ENCODE measurements at places on chromosomes 6 and 20.
A peak's percentile ranks its signal among the peaks of the same experiment; 100 is the strongest.

- no peak for DNase-seq
Observed at GRCh38 chr6:117440706-117441525, 15.2 kb upstream of the ROS1 start.

DNA sequence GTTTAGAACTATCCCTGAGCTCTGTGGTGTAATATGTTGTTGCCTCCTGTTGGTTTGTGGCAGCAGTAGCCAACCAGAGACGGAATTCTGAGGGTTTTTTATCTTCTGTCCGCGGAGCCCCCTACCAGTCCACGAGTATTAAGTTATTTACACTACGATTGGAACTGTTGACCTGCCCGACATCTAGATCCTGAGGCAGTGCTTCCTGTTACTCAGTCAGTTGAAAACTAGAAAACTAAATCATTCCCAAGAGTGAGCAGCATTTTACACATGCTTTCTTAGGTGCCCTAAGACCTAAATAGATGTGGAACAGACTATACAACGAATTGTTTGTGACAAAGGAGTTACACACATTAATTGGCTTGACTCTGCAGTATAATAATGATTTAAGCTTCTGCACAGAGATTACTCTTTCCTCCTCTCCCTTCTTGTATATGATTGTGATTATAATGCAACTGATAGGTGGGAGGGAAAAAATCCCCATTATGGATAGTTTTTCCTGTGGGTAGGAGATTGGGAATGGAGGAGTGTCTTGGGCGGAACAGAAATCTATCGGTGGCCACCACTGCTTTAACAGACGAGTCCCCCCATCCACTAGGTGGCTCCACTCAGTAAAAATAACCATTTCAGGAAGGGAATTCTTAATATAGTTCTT lies 1.7 kb downstream of the LOC128125822 start:
- no peak for DNase-seq

DNA sequence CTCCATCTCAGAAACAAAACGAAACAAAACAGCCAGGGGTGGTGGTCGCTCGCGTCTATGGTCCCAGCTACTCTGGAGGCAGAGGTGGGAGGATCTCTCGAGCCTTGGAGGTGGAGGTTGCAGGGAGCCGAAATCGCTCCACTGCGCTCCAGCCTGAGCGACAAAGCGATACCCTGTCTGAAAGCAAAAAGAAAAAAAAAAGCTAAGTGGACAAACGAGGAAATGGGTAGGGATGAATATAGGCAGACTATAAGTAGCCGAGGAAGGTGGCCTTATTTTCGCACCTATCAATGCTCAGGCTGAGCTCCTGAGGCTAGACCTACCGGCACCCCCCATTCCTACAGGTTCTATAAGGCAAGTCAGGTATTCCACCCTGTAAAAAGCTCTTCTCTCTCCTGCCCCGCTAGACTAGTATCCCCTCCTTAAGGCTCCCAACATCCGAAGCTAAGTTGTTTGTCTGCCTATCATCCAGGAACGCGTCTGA lies 650 bp upstream of the CASP8AP2 start:
- DNase-seq = no peak

DNA sequence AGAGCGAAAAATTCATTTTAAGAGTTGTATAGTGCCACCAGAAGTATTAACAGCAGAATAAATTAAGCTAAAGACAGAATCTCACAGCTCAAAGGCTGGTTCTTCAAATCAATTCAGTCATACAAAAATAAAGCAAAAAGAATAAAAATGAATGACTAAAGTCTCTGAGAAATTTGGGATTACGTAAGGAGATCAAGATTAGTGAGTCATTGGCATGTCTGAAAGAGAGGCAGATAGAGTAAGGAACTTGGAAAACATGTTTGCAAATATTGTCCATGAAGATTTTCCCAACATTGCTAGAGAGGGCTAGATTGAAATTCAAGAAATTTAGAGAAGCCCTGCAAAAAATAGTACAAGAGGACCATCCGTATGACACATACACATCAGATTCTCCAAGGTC lies 1413.9 kb upstream of the ADGRB3 start:
- DNase-seq = no peak

DNA sequence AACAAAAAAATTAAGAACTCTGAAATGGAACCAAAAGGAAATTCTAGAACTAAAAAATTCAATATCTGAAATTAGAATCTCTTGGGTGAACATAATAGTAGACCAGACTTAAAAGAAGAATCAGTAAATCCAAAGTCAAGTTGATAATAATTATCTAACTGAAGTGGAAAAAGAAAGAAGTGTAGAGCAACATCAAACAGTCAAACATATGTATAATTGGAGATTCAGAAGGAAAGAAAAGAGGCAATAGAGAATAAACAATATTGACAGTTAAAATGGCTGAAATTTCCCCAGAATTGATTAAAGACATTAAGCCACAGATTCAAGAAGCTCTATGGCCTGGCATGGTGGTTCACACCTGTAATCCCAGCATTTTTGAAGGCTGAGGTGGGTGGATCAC lies 383.6 kb downstream of the PREX1 start:
- DNase-seq = no peak

DNA sequence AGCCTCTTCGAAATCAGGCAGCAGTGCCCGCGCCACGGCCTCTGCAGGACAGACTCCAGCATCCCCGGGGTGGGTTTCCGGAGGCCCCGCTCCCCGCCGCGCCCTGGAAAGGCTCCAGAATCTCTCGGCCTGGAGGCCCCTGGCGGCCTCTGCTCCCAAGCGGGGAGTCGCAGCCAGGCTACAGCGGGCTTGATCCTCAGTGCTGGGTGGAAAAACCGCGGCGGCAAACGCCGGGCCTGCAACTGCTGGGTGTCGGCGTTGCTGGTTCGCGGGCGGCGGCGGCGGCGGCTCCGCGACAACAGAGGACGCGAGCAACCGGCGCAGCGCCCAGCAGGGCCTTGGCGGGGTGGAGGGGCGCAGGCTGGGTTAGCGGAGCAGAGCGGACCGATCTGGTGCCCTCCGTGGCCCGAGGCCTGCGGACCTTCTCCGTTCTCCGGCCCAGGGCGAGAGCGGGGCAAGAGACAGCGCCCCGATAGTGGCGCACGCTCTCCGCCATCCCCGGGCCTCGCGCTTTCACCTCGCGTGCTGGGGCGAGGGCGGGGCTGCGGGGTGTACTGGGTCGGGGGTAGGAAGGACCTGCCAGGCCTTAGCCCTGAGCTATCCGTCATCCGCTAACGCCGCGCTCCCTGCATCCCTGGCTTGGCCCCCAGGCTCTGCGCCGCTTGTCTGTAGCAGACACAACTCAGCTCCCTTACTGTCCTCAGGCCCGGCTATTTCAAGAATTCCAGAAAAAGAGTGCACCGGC lies 3.4 kb upstream of the ZNF292 start:
- DNase-seq = peak; percentile 85

GRCh38 chr6:13765570-13765969 lies 48.8 kb downstream of the MCUR1 start:
- DNase-seq = no peak

GRCh38 chr6:166512567-166512966 lies 73.9 kb downstream of the RAMACL start:
- no peak for DNase-seq

GRCh38 chr6:110485491-110485890 lies 9.1 kb upstream of the SLC22A16 start:
- DNase-seq = no peak

DNA sequence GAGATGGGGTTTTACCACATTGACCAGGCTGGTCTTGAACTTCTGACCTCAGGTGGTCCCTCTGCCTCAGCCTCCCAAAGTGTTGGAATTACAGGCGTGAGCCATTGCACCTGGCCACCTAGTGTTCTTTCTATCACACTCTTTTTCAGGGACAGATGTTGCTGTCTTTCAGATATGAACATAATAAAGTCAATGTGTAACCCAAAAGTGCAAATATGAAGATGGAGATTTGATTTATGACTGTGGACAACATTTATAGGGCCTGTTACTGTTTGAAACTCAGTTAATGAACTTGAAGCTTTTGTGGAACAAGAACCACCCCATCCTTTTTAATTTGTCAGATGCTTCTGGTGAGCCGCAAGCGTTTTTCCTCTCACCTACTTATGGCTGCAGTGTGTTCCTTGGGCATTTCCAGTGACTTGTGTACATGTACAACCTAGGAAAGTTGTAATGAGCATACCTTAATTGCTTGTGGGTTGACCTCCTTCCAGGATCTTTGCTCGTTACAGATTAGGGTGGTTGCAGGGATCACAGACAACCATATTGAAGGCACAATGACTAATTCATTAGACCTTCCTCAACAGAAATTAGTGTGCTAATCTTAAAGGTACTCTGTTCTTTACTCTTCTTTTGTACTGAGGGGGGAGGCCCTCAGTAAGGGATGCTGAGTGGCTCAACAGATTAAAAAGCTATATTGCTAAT lies 6.8 kb downstream of the TBPL1 start:
- DNase-seq = no peak

GRCh38 chr6:131122516-131122915 lies 12.8 kb upstream of the AKAP7 start:
- DNase-seq = no peak

GRCh38 chr6:45746046-45746445 lies 269.6 kb downstream of the CLIC5 start:
- no peak for DNase-seq

DNA sequence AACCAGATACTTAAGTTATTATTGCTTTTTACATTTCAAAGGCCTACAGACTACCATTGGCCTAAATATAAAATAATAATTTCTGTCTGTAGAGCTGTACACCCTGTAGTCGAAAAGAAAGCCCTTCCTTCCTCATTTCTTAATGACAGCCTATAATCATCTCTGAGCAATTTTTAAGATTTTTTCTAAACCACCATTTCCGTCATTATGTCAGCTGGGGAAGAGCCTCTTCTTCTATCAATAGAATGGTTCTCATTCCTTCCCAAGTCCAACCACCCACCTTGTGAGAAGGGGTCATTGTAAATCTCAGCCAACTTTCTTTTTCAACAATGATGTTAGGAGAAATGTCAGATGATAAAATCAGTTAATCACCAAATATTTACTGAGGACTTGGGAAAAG lies 91.8 kb downstream of the PLEKHG1 start:
- no peak for DNase-seq

GRCh38 chr6:47061309-47062300 lies 19.5 kb upstream of the ADGRF1 start:
- no peak for DNase-seq

Data from left forelimb (tissue), 1 donor.